ENCODE measurements at places on chromosomes 3 and 15.

- no peak for DNase-seq
Observed at GRCh38 chr3:166860217-166860616, 519.9 kb downstream of the ZBBX start.

DNA sequence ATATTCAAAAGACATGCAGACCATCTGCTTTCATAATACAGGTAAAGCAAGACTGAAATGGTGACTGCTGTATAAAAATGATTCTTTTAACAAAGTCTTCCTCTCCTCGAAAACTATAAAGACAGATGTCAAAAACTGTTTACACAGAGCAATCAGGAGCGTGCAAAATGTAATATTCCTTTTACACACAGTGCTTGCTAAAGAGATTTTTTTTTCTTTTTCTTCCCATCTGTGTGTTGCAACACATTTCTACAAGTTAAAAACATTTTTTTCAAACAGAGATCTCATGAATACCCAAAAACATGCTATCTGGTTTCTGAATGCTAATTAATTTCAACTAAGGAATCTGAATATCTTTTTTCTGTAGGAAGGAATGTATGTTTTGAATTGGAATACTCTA is 22.1 kb downstream of the SATB1 start:
- no peak for DNase-seq

DNA sequence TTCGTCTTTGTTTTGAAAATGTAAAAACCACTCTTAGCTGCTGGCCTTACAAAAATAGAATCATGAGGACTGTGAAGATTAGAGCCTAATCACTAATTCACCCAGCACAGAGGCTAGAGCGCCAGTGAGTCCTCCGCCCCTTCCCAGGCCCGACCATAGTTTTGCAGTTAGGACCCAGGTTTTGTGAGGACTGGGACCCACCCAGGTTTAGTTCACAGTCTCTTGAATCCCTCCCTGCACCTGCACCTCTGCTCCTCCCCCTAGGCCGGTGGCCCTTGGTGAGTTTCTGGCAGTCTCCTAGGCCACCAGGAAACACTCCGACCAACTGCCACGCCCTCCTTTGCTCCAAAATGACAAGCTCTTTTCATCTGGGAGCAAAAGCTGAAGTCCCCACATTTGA is 136.0 kb upstream of the CCDC54 start:
- DNase-seq = no peak

- no peak for DNase-seq
Observed at GRCh38 chr3:9066141-9066540, 102.9 kb upstream of the RAD18 start.

DNA sequence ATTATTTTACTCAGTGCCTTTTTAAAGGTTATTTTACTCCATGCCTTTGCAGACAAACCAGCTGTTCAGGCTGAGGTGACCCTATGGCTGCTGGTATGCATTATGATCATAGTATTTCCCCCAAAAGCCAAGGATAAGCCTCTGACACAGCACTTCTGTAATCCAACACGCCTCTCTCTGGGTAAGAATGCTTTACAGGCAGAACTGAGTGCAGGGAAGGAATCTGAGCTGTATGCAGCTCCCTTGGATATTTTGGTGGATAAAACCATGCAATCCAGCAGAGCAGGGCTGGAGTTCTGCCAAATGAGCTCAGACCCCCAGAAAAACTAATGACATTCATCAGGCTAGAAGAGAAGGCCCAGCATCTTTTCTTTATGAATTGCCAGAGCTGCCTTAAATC is 11.7 kb upstream of the MAP1A start:
- DNase-seq = peak; percentile 69

DNA sequence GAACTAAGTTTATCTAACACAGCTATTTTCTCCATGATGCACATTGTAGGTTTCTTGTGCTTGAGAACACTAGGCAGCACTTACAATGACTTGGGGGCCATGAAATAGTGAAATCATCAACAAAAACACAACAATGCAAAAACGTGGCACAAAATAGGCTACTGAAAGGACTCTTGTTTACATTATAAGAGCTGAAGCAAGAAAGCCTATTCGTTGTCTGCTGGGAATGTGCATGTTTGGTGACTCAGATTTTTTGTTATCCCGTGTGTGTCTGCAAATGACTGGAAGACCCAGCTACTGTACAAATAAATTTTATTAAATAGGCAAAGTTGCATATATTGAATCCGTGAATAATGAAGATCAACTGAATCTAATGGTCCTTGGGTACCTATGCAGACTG is 85.0 kb downstream of the TCF12 start:
- DNase-seq = peak; percentile 86

DNA sequence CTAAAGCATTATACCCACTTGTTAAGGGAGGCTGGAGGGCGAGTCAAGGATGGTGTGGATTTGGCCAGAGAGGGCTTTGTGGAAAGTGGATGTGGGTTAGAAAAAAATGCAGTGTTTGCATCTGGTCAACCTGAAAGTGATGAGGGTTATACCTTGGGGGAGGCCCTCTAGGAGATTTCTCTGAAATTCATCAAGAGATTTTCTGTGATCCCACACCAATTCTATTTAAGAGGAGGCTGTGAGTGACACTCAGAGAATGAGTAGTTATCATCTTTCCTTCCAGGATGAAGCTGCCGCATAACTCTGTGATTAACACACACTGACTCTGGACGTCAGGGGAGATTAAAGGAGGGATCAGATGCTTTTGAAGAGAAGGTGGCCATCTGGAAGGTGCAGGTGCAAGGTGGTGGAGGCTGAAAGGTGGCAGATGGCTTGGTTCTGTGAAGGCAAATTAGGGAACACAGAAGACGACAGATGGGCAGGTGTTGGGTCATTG is 54.8 kb downstream of the ANAPC13 start:
- DNase-seq = no peak

DNA sequence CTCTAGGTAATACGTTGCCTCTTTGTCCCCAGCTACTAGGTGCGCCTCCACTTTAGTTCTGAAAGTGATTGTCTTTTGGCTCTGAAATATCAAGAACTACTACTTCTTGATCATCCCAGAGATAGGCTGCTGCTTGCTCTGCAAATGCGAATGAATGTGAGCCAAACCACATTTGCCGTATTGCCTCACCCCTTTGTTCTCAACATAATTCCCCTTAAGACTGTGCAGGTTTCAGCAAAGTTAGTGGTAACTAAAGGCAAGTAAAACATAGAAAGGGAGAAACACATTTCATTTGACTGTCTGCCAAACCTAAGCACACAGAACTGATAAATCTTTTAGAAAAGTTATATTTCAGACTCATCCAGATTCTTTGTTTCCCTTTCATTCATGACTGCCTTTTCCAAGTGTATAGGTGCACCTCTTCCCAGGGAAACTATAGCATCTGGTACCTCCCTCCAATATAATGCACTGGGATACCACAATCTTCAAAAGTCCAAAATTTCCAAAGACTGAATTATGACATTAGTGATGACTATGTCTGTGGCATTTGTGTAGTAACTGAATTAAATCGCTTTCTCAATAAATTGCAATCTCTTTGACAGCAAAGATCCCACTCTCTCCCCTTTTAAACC is 720.6 kb upstream of the CBLB start:
- DNase-seq = no peak

DNA sequence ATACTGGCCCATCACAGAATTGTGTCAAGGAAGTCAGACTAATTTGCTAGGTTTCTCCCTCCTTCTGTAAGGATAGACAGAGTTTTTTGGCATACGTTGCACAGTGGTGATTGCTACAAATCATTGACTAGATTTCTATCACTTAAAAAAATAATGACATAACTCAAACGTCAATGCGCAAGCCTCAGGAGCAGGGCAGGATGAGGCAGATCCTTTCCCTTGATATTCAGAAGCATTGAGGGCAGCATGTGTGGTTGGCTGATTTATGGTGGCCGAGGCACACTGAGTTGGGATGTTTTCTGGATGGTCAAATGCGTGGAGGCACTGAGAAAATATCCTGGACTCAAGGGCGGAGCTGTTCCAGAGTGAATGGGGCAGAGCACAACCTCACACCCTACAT is 14.4 kb downstream of the THSD4 start:
- DNase-seq = no peak

DNA sequence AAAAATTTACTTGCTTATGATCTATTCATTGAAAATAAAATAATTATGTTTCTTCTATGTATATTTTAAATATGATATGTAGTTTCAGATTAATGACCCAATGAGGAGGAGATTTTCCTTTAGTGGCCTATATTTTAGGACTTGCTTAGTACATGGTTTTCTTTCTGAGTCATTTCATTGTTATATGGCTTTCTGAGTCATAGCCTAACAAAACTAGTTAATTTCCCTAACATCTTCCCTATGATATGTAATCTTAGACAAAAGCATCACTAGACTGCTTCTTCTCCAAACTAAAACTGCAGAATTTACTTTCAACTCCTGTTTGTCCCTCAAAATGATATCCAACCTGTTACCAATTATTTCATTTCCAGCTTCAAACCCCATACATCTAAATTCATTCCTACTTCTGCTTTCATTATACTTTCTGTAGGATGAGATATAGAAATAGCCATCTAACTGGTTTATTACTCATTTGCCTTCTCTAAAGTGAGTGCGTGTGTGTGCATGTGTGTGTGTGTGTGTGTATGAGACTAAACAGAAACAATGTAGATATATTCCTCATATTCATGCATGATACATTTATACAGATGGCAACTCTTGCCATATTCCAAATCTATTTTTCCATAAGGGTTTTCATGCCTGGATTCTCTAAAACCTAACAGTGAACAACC is 915.0 kb upstream of the GBE1 start:
- no peak for DNase-seq

- DNase-seq = no peak
Observed at GRCh38 chr3:22209578-22209977, 458.6 kb upstream of the ZNF385D start.

DNA sequence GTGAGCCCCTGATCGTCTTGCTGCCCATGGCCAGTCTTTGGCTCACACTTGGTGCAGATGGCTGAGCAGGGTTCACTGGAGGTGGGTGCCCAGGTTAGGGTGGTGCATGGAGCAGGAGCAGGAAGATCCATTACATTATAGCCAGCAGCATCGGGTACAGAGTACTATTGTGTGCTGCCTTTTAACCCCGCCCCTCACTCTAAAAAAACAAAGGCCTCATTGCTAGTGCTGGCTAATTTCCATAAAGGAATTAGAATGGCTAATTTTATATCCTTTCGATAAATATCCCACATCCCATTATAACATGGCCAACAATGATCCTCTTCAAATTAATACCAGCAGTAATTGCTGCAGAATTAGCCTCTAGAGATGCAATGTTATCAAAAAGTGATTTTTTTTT is 45.8 kb upstream of the PPP4R2 start:
- no peak for DNase-seq

- DNase-seq = no peak
Observed at GRCh38 chr3:16264174-16264707, 502 bp downstream of the DPH3 start.

- DNase-seq = no peak
Observed at GRCh38 chr3:16031434-16031833, 143.0 kb upstream of the GALNT15 start.

DNA sequence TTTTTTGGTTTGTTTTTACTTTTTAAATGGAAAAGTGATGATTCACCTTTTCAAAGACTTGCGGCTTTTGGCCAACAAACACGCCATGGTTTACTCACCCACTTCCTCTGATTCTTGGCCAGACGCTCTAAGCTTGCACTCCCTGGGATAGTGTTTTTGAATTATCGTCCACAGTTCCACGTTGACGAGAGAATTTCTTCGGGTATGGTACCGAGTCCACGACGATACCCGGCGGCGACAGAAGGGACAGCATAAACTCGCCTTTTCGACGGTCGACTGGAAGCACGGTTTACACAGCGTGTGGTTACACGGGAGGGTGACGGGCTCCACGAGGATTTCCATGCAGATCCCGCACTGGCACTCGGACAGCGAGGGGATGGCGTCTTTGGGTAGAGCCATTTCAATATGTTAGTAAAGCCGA is 783 bp downstream of the RNF168 start:
- DNase-seq = peak; percentile 86

GRCh38 chr3:142180761-142181362 is 31.5 kb upstream of the TFDP2 start:
- DNase-seq = peak; percentile 8

GRCh38 chr3:46299608-46300460 is 54.1 kb upstream of the CCR2 start:
- no peak for DNase-seq

GRCh38 chr3:33363113-33363800 is 76.9 kb downstream of the UBP1 start:
- DNase-seq = no peak

GRCh38 chr3:73504239-73504638 is 120.5 kb downstream of the PDZRN3 start:
- peak; percentile 22 for DNase-seq
